ENCODE measurements at places on chromosomes 2 and 18.
A peak's percentile ranks its signal among the peaks of the same experiment; 100 is the strongest.

DNA sequence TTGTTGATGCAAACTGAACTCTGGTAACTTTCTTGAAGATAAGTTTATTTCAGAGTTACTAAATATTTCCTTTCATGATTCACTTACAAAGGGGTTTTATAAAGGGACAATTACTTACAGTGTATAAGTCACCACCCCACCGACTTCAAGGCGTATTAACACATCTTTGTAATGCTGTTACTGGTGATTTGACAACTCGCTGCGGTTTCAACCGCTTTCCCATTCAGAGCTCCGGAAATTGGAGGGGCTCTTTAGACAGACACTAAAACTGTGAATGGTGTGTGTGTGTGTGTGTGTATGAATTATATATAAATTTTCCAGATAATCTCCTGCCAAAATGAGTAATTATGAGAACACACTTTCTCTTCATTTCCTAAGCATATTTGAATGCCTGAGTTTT lies 4.9 kb downstream of the TM4SF20 start:
- DNase-seq = no peak

DNA sequence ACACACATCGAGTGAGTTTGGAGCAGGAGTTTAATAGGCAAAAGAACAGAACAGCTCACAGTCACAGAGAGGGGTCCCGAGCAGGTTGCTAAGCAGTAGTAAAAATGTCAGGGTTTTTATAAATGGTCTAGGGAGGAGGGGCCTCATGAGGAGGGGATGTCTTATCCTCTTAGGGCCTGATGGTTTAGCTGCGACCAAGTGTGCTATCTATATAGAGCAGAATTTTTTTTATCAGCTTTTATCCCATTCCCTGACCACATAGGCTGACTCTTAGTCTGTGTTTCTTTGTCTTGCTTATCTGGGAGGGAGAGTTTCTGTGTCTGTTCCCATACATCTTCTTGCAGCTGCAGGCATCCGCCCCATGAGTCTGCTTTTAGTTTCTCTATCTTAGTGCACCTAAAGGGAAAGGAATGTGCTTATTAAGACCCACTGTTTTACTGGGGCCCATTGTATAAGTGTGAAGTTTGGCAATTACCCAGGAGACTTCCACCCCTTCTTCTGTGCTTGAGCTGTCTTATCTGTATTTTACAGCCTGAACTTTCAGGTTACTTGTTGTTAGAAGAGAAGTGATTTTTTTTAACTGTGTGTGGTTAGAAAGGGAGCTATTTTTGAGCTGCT lies 30.4 kb upstream of the GMCL1 start:
- DNase-seq = no peak

GRCh38 chr18:12989397-12990122 lies 1.6 kb upstream of the CEP192 start:
- DNase-seq = no peak

DNA sequence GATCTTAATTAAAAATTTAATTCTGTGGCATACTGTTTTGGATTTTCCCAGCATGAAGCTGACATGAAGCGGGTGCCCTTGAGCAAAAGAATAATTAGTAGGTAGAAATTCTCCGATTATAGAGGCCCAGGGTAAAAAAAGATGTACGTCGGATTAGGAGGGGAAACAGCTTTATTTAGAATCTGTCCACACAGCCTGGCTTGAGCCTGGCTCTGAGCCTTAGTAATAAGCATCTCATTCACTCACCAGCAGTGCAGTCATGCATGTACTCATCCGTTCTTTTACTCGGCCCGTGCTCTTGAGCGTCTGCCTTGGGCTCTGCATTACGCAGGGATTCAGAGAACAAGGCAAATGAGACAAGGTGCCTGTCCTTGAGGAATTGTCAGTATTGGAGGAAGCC lies 219.3 kb downstream of the AGAP1 start:
- no peak for DNase-seq

GRCh38 chr2:64654063-64654811 lies 524 bp upstream of the SERTAD2 start:
- peak; percentile 94 for DNase-seq

DNA sequence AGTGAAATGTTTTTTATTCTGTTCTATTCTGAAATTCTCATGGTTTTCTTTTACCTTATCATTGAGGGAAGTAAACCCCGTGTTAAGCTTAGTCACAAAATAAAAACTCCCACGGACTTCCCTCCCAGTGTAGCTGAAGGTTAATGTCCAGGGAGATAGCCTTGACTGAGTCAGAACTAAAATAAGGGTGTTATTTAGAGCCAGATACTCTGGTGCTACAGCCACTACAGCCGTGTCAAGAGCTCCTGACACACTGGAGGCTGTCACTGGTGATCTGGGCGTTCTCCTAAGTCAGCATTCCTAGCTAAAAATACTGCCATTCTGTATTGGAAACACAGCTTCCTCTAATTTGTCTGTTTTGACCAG lies 82.0 kb upstream of the RANBP2 start:
- DNase-seq = no peak

DNA sequence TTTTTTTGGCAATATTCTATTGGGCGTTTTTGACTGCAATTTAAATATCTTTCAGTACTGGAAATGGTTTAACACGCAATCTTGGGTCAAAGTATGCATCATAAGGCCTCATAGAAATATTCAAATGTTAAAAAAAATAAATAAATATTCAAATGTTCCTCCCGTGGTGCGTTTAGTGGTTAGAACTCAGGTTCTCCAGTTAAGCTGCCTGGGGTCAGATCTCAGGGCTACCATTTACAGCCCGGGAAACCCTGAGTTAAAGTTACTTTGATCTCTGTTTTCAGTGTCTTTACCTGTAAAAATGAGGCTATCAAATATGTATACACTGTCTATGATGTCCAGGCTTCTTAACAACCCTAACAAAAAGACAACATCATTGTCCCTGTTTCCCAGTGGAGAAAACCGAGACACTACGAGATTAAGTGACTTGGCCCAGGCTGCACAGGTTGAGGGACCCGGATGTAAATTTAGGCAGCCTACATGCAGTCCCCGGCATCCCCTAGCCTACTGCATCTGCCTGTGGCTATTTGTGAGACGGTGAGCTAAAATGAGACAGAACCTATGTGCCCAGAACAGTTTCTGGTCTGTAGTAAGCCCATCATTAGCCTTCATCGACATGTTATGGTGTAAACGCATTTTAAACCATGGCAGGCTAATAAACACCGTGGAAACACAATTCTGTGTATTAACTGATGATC lies 1.7 kb downstream of the FHL2 start:
- no peak for DNase-seq

DNA sequence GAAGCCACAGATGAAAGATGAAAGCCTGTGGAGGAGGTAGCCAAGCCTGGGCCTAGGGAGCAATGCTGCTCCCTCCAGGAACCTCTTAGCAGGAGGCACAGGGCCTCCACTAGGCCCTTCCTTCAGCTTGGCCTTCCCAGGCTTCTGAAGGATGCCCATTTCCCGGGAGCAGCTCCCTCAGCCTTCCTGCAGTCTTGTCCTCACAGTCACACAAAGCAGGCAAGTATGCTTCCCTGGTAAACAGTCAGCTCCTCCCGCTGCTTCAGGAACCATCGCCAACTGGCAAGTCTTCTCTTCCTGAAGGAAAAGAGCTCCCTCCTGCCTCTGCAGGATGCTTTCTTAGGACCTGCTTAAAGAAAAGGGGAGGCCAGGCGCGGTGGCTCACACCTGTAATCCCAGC lies 53.2 kb downstream of the SMAD7 start:
- DNase-seq = no peak

GRCh38 chr18:22282311-22283115 lies 113.1 kb downstream of the GATA6 start:
- DNase-seq = no peak

- peak; percentile 81 for DNase-seq
Measured at GRCh38 chr18:27599202-27599829, 414.2 kb upstream of the CHST9 start.

- peak; percentile 30 for DNase-seq
Measured at GRCh38 chr18:26159353-26159752, 25.7 kb downstream of the PSMA8 start.

GRCh38 chr2:101644842-101645383 lies 52.6 kb upstream of the MAP4K4 start:
- no peak for DNase-seq

DNA sequence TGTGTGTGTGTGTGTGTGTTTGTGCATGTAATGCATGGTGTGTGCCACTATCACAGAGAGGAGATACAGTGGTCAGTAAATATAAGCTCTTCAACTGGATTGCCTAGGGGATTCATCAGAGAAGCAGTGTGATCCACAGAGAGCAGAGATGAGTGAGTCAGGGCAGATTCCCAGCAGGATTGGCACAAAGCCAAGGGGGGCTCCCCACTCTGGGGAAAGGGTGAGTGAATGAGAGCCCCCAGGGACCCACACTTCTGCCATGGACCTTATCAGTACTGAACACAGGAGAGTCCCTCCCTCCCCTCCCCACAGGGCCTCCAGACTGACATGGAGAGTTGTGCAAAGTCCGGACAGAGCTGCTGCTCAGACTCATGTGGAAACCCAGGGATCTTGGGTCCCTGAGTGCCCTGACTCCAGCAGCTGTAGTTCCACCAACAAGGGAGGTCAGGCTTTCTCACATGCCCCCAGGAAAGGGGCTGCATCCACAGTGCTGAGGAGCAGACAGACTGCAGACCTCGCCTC lies 748.8 kb downstream of the NR4A2 start:
- DNase-seq = no peak

DNA sequence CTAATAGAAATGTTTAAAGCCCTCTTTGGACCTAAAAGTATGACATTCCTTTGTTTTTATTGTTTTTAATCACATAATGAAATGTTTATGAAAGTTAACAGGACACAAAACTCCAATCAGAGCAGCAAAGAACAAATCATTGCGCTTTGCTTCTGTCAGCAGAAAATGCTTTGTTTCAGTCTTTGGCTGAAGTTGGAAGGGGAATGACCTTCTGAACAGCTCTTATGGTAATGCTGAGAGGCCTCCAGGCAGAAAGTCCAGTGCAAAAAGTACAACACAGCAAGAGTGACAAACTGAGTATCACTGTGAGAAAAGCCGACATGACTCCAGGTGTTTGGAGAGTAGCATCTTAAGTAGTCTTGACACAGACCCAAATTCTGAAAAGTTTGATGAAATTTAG lies 147.7 kb upstream of the SP5 start:
- no peak for DNase-seq

DNA sequence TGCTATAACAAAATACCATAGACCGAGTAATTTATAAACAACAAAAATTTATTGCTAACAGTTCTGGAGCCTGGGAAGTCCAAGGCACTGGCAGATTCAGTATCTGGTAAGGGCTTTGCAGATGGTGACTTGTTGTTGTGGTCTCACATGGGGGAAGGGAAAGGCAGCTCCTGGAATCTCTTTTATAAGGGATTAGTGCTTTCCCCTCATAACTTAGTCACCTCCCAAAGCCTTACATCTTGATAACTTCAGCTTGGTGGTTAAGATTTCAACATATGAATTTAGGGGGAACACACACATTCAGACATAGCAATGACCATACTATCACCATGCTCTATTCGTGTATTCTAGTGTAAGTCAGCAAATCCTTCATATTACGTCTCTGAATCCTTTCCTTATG lies 447.6 kb upstream of the TCF4 start:
- DNase-seq = no peak

GRCh38 chr18:74768096-74768495 lies 170.4 kb downstream of the ZNF407 start:
- no peak for DNase-seq

DNA sequence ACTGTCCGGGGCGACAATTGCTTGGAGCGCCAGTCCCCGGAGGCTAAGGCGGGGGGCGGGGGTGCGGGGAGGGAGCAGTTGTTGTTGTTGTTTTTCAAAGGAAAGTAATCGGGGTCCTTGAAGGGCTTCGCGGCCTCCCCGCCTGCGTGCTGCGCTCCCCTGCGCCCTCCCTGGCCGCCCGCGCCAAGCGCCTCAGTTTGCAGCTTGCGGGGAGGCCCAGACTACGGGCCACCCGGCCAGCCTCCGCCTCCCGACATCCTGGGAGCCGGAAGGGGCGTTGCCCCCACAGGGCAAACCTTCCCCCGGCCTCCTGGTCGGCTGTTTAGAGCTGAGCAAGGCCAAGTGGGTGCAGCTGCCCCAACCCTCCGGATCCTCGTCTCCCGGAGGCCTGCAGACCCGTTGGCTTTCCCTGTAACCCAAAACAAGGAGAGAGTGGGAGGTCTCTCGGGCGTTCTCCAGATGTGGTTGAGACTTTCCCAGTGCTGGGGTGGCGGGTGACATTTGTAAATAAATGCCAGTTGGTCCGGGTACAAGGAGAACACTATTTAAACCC lies 3.7 kb upstream of the SIX3 start:
- DNase-seq = peak; percentile 49

DNA sequence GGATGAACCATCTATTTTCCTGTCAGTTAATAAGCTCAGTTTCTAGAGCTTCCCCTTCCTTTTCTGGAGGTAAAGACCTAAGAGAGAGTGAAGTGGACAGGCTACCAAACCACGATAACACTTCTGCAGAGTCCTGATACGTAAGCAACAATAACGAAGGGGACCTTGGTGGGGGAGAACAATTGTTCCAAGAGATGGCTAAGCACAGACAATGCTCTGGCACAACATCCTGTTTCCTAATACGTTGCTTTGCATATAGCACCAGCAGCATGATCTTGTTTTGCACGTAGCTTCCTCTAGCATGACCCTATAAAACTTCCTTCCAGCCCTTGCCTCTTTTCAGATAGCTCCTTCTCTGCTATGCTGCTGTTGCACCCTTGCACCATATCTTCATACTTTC lies 247.3 kb downstream of the RAD51AP2 start:
- DNase-seq = no peak

GRCh38 chr2:11568436-11568835 lies 34.6 kb downstream of the GREB1 start:
- no peak for DNase-seq

GRCh38 chr2:12702168-12703121 lies 14.3 kb upstream of the TRIB2 start:
- peak; percentile 51 for DNase-seq

GRCh38 chr2:98580656-98581284 lies 27.5 kb downstream of the COA5 start:
- no peak for DNase-seq

DNA sequence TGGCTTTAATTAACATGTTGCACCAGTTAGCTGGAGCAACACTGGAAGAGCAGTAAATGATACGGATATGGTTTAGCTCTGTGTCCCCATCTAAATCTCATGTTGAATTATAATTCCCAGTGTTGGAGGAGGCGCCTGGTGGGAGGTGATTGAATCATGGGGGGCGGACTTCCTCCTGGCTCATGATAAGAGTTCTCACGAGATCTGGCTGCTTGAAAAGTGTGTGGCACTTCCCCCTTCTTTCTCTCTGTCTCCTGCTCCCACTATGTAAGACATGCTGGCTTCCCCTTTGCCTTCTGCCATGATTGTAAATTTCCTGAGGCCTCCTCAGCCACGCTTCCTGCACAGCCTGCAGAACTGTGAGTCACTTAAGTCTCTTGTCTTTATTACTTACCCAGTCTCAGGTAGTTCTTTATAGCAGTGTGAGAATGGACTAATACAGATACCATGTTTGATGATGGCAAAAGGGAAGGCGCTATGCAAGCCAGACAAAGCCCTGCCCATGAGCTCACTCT lies 963.6 kb downstream of the SOCS6 start:
- no peak for DNase-seq

- no peak for DNase-seq
Measured at GRCh38 chr2:25514043-25514637, 159.2 kb downstream of the DTNB start.

All from NCI-H1417 (cell line).